C1 segment of cervical spinal cord (tissue), 14 donors: ENCODE measurements at places on chromosomes 4 and X.

GRCh38 chr4:95537191-95537590 lies 11.6 kb downstream of the UNC5C start:
- DNase-seq = no peak

- DNase-seq = no peak
These were observed 1.6 kb downstream of the METAP1 start for GRCh38 chr4:98997166-98997565.

- DNase-seq = peak; percentile 3
These were observed 30.1 kb upstream of the BBS7 start for GRCh38 chr4:121900132-121900983.

- no peak for DNase-seq
These were observed 224.6 kb downstream of the SOWAHB start for GRCh38 chr4:76673362-76673761.

GRCh38 chr4:38268837-38269236 lies 308.6 kb downstream of the PTTG2 start:
- no peak for DNase-seq

- DNase-seq = no peak
These were observed 711 bp downstream of the PNMA6E start for GRCh38 chrX:153400146-153401132.

GRCh38 chrX:84187533-84188319 lies at the start of gene RPS6KA6:
Gene RPS6KA6, minus strand, starts transcription at chrX:84188199. Its CDS starts 300 bp downstream, at chrX:84187899.
- DNase-seq = peak; percentile 9

GRCh38 chr4:103934178-103934789 lies 214.5 kb upstream of the TACR3 start:
- no peak for DNase-seq

DNA sequence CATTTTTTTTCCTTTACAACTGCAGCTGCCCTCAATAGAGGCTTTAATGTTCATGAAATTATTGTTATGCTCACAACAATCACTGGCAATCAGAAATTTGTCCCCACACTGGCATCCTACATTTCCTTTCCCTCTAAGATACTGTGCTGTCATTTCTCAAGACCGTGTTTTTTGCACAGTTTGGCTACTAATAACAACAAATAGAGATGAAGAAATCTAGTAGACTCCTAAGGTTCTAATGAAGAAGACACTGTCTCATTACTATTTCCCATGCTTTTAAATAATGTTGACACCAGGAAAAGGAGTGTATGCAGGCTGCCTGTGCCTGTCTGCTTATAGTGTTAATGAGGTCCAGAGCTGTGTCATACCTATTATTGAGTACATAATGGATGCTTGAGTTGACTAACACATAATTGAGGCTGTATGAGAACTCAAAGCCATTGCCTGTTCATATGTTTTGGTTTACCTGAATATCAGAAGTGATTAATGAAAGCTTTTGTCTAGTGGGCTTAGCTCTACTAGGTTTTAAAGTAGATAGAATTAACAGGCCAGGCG lies 1.5 kb upstream of the EIF4E start:
- no peak for DNase-seq
